Mammary epithelial cell (primary cell): ENCODE measurements at places on chromosomes 4 and X. TPM values are rescaled to one million over a fixed set of nuclear protein-coding genes. Genes with fewer than 3 reads are reported as not detected.

- DNase-seq: no peak
These were observed 84.0 kb upstream of the HPF1 start for GRCh38 chr4:169841776-169842175.

CENPVL1 gene
- not detected for polyA plus RNA-seq

NOX1 gene
- not detected for polyA plus RNA-seq

GYPB gene
- polyA plus RNA-seq: not detected

DNA sequence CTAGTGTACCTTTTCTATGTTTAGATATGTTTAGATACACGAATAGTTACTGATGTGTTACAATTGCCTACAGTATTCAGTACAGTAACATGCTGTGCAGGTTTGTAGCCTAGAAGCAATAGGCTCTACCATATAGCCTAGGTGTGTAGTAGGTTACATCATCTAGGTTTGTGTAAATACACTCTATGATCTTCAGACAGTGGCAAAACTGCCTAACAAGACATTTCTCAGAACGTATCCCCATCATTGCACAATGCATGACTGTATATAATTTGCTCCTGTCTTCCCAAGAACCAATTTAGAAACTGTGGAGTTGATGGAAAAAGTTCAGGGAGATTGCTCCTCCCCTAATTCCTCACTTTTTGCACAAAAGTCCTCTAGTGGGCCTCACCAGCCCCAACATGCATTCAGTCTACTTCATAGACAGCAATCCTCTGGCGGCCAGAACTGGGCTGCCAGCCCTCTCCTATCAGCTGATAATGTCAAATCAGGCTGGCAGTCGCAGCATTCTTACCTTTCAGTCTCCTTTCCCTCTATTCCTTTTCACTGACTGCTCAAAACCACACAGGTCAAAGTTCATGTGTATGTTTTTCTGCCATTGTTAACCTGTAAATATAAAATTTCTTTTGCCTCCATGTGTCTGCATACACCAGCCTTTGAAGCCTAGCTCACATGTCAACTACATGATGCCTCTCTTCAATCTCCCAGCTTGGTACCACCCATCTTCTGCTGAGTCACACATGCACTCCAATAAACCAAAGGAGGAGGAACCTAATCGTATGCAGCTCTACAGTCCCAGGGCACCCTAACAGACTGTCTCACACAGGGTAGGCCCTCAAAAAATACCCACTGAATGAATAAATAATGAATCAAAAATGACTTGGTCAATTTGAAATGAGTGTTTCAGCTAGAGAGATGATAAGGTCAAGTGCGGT is 32.0 kb downstream of the BCLAF3 start:
- no peak for DNase-seq

GASK1B gene
- polyA plus RNA-seq: 8.1 TPM

DNA sequence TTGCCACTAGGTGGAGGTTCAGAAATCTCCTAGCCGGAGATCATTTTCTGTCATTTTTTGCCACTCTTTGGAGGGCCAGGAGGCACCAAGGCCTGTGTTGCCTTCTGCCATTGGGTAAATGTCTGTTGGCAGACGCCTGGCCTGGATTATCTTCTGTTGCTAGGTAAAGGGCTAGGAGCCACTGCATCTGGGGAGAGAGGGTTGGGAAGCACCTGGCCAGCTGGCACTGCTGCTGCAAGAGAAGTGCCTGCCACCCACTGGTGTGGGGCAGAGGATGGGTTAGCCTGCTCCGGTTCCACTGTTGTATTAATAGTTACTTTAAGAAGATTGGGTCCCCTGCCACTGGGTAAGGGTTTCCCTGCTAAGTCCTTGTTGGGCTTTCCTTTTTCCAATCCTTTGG is 58.1 kb downstream of the AWAT2 start:
- no peak for DNase-seq

TMEM255A gene
- 0.43 TPM for polyA plus RNA-seq

GIMD1 gene
- polyA plus RNA-seq: not detected

DNA sequence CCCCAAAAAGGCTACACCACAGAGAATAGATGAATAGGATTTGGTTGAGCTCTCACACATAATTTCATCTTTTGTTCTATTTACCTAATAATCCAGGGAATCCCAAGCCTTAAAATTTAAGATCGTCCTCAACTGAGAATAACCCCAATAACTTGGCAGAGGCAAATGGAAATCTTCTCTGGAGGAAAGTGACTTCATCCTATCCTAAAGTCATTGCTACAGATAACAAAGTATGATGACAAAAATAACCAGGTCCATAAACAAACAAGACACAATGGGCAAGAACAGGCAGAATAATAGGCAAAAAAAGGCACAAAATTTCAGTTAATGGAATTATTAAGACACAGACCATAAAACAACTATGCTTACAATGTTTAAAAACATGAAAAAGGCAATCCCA is 177.3 kb upstream of the STK26 start:
- DNase-seq: no peak

- DNase-seq: no peak
These were observed 69.6 kb downstream of the MAML3 start for GRCh38 chr4:140084385-140084784.

DNA sequence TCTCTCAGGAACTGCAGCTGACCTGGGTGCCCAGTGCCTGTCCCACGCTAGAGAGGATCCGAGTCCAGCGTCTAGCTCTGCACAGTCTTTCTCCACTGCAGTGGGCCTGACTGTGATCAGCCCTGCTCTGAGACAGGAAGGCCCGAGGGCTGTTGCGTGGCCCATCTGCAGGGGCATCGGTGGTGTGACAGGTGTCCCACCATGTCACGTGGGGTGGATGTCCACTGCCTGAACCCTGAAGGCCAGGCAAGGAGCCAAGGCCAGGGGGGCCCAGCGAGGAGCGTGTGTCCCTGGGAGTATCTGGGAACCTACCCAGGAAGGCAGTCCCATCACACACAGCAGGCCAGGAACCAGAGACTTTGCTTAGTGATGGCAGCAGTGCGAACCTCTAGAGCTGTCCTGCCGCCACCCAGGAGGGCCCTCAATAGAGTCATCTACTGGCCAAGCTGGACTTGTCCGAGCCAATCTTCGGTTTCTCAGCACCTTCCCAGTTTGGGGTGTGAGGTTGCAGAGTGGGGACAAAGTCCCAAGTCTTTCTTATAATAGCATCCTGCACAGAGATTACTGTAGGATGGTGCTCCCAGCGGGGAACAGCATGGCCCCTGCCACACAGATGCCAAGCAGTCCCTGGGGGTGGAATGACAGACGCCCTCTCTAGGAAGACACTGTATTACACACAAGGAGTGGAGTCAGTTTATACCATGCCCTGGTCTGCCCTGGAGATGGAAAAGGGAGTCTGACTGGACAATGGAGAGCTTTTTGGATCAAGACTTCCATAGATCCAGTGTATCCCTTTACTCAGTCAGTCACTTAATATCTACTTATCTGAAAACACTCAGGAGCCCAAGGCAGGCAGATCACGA is 38.3 kb downstream of the DCTD start:
- DNase-seq: no peak

DNA sequence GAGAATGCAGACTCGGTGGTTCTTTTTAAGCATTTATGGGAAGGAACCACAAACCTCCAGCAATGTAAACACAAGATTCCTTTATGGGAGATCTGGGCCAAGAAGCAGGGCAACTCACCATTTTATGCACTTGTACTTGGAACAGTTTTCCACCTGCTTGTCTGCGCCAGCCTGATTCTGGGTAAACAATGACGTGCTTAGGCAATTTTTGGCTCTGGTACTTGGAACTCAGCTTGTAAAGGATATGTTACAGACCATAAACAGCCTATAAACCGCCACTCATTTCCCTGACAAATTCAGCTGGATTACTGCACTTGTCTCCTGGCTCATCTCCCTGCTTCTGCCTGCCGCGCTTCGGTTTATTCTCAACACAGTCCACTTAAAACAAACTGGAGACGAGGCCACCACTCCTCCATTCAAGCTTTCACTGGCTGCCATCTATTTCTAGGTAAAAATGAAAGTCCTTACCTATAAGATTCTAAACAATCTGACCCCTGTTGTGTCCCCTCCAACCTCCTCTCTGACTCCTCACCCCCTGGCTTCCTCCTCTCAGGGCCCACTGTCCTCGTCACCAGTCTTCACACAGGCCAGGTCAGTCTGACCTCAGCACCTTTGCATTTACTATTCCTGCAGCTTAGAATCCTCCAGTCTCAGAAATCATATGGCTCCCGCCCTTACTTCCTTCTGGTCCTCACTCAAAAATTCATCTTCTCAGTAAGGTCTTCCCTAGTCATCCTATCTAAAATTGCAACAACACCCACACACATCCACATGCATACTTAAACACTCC is 205.9 kb upstream of the GALNT7 start:
- peak; percentile 22 for DNase-seq

- no peak for DNase-seq
These were observed 2.5 kb downstream of the CXCL1 start for GRCh38 chr4:73871511-73872310.

ARMCX1 gene
- polyA plus RNA-seq: 8.8 TPM

- no peak for DNase-seq
These were observed 33.2 kb upstream of the BMP15 start for GRCh38 chrX:50877310-50877709.

GRCh38 chr4:169407217-169407845 is 136.6 kb upstream of the SH3RF1 start:
- no peak for DNase-seq

ACOX3 gene
- polyA plus RNA-seq: 4.4 TPM

DNA sequence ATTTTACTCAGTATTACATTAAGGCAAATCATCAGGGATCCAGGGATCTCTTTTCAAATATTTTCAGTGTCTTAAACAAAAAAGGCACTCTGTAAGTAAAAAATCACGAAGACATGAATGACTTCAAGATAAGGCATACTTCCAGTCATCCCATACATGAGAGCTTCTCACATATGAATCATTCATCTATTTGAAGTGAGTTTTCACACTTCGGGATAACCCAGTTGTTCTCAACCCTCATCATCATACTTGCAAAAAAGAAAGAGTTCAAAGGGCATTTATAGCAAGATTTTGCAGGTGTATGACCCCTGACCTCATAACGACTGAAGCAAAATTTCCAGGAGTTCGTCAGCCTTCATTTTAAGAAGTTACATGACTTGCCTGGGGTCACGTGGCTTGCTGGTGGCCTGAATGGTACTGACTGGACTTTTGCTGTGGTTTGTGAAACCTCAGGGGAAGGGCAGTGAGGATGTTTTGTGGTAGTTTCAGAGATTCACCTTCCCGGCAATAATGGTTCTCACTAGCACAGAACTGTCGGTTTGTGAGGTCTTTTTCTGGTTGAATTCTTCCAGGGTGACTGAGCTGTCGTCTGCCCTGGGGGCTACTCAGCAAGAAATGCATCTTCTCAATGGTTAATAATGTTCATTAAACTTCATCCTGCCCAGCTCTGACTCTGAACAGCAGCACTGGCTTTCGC is 115.8 kb upstream of the SHISA3 start:
- DNase-seq: peak; percentile 8

GRCh38 chrX:3206314-3206713 is 140.1 kb downstream of the MXRA5 start:
- DNase-seq: no peak

GRCh38 chrX:40158036-40158706 is 60.4 kb upstream of the BCOR start:
- no peak for DNase-seq

DNA sequence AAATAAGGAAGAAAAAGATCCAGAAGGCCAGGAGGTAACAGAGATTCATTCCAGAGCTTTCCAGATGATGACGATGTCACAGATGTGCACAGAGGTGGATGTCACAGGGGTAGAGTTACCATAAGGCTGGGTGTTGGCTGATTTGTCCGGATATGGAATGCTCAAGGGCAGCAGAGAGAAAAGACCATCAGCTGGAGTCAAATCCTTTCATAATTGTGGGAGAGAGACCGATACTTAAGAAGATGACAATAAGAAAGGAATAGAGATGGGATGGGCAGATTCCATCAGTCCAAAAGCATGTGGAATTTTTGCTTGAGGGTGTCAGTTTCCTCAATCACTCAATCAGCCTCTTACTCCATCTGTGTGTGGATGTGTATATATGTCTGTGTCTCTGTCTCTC is 150.4 kb downstream of the CENPC start:
- DNase-seq: no peak

DNA sequence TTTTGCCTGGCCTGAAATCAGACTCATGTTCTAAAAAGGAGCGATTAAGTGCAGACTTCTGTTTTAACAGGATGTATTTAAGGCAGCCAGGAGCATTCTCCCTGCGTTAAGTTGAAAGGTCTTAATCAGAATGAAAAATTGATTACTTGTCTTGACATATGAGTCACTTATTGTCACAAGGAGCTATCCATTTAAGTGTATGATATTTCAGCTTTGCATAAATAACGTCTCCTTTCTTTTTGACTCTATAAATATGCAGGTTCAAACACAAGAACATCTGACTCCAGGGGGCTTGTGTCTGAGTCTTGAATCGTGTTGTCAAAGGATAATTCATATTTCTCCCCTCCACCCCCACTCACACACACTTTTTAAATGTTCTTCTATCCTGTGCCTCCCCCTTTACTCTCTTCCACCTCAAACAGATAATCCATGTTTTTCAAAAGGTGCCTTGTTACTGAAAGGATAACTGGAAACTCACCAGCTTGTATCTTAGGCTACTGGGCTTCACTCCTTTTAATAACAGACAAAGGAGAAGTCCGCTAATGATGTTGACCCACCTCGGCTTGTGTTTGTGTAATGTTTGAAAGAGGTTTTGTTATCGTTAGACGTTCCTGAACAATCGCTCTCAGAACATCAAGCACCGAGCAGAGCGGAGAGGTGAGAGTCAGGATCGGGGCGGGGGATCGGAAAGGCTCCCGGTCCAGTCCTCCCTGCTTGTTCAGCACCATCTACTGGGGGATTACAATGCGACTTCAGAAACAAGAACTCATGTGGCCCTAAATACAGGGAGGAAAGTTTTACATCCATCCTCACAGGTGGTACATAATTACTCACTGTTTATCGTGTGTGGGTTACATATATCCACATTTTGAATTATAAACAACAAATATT is 107.5 kb upstream of the RPL34 start:
- DNase-seq: peak; percentile 20

- no peak for DNase-seq
These were observed 6.2 kb downstream of the IL21 start for GRCh38 chr4:122614621-122615020.

- DNase-seq: peak; percentile 39
These were observed 315.7 kb downstream of the HNRNPD start for GRCh38 chr4:82057990-82058544.

- DNase-seq: no peak
These were observed 150.0 kb downstream of the CBR4 start for GRCh38 chr4:168859888-168860694.

- DNase-seq: no peak
These were observed 22.5 kb downstream of the ERVMER34-1 start for GRCh38 chr4:52728691-52729240.

- DNase-seq: peak; percentile 81
These were observed 48.6 kb downstream of the PDGFRA start for GRCh38 chr4:54277691-54278090.

PRICKLE3 gene
- 13.2 TPM for polyA plus RNA-seq

- no peak for DNase-seq
These were observed 28.3 kb downstream of the ZFYVE28 start for GRCh38 chr4:2390146-2390545.

RNF128 gene
- 4.1 TPM for polyA plus RNA-seq

GRCh38 chr4:70874268-70875156 is 27.7 kb upstream of the MOB1B start:
- DNase-seq: no peak
